ENCODE measurements at places on chromosomes 4 and X.

GRCh38 chr4:10045481-10045880 is 24.2 kb upstream of the SLC2A9 start:
- no peak for DNase-seq

- DNase-seq: no peak
These were observed 1061.9 kb upstream of the TENM3 start for GRCh38 chr4:181181331-181181730.

DNA sequence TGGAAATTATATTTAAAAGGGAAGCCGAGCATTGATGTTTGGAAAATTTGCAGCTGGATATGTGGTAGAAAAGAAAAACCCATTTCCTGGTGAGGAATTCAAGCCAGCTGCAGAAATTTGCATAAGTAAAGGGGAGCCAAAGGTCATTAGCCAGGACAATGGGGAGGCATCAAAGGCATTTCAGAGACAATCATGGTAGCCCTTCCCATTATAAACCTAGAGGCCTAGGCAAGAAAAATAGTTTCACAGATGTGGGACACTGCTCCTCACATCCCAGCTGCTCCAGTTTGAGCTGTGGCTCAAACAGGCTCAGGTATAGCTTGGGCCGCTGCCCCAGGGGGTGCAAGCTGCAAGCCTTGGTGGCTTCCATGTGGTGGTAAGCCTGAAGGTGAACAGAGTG is 35.8 kb downstream of the NAP1L3 start:
- no peak for DNase-seq

DNA sequence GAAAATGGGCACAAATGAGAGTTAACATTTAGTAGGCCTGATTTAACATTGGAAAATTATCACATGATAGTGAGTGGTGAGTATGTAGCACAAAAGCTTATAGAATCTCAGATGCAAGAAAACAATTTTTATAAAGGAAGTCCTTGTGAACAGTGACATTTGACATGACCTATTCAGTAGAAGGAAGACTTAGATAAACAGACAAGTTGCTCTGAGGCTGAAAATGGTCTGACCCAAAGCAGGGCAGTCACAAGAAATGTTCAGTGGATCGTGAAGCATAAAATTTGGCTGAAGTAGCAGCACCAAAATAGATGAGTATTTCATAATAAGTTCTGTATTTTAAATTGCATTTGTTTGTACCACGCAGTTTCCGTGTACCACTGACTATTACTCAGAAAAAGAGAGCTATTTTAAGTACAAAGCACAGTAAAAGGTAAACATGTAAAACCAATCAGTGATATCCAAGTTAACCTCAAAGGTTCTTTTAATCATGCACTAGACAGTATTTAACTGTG is 605.7 kb upstream of the PABPC4L start:
- no peak for DNase-seq

DNA sequence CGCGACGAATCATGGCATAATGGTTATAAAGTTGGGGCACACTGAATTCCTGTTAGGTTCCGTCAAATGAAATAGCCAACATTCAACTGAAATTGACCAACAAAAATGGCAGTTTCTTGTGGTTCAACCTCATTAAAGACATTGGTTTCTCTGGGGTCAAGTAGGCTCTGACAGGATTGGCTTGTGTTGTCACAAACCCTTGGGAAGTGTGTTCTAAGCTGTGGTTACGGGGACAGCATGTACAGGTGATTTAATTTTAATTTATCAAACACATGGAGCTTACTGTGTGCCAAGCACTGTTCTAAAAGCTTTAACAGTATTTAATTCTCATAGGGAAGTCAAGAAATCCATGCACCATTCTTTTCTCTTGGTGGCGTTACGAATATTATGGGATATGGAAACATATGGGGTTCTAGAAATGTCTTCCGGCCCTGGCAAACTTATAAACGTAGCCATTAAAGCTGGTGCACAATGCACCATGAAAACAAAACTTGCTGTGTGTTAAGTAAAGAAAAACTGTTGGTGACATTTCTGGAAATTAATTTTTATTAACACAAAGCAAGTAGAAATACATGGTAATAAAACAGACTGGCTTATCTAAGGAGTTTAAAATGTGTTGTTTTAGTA is 891 bp downstream of the XK start:
- no peak for DNase-seq

GRCh38 chr4:11216520-11216919 is 212.2 kb downstream of the HS3ST1 start:
- DNase-seq: no peak

GRCh38 chrX:10198254-10198653 is 41.5 kb downstream of the CLCN4 start:
- DNase-seq: no peak

DNA sequence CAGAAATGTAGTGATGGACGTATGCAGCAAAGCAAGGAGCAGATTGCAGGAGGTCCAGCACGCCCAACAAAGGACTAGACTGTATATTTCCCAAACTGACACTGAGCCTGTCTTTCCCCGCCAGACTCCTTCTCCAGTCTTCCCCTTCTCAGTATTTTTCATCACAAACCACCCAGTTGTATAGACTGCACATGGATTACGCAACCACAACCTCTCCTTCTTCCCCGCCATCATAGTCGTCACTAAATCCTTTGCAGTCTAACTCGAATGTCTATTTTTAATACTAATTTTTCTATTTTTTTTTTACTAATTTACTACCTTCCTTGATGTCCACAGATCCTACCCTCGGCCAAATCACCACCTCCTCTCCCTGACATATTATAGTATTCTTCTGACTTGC is 105.4 kb downstream of the MTNR1A start:
- no peak for DNase-seq

- no peak for DNase-seq
These were observed 93.1 kb downstream of the PDLIM5 start for GRCh38 chr4:94544811-94545210.

- DNase-seq: no peak
These were observed 85.0 kb upstream of the BEND4 start for GRCh38 chr4:42237451-42237850.

GRCh38 chr4:184150102-184150839 is 67.4 kb downstream of the ENPP6 start:
- DNase-seq: peak; percentile 40

DNA sequence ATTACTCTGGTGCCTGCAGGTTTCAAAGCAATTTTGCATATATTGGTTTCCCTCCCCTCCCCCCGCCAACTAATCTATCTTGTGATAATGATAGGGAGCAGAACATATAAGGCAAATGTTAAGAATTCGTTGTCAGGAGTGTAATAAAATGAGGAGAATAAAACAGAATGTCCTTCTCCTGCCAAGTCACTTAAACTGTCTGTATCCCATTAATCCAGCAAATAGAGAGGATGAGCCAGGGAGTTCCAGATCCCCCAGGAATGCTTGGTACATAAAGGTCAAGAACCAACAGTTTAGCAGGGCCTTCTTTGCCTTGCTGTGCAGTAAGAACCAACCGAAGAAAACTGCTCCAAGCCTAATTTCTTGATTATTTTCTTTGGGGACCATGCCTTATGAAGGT is 141.4 kb downstream of the AMELX start:
- DNase-seq: no peak

DNA sequence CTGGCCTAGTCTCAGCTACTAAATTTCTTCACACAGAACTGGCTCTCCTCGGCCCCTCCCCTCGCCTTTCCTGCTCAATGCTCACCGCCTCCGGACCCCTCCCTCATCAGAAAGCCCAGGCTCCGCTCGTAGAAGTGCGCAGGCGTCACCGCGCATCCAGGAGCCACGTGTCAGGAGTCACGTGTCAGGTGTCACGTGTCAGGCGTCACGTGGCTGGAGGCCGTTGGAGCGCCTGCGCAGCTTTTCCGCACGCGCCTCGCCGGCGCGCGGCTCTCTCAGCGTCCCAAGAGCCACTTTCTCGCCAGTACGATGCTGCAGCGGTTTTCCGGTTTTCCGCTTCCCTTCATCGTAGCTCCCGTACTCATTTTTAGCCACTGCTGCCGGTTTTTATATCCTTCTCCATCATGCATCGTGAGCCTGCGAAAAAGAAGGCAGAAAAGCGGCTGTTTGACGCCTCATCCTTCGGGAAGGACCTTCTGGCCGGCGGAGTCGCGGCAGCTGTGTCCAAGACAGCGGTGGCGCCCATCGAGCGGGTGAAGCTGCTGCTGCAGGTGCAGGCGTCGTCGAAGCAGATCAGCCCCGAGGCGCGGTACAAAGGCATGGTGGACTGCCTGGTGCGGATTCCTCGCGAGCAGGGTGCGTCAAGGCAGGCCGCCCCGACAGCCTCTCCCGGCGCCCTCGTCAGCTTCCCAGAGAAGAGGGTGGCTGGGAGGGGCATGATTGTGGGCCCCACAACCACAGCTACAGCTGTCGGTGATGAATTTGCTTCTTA is at the start of gene SLC25A31:
Gene SLC25A31 (plus strand): TSS at position 259 of the 772 bp plus-strand sequence. CDS start 146 bp downstream, at position 405.
- no peak for DNase-seq

- no peak for DNase-seq
These were observed 28.3 kb downstream of the ENOPH1 start for GRCh38 chr4:82458729-82459128.

GRCh38 chr4:1090465-1091440 is 22.6 kb downstream of the RNF212 start:
- no peak for DNase-seq

GRCh38 chrX:2967012-2967411 is 37.9 kb upstream of the ARSD start:
- no peak for DNase-seq

GRCh38 chr4:30821859-30822612 is 101.9 kb downstream of the PCDH7 start:
- no peak for DNase-seq

- no peak for DNase-seq
These were observed 56.8 kb downstream of the ARHGAP24 start for GRCh38 chr4:85531560-85532341.

GRCh38 chr4:154506253-154506652 is 14.7 kb upstream of the DCHS2 start:
- peak; percentile 64 for DNase-seq

DNA sequence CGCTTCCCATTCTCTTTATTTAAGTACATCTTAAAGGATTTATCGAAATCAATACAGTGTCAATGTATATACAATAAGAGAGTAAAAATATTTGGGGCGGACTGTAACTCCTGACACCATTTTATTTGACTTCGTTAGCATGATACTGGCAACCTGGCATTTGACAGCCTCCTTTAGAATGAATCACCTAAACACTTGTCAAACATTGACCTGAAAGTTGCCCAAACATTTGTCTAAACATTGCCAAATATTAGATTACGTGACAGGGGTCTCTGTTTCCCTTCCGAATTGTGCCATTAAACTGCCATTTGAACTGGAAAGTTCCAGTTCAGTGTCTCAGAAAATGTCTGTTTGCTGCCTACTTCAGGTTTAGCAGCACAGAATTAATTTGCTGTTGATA is 20.8 kb upstream of the FAM9A start:
- no peak for DNase-seq

DNA sequence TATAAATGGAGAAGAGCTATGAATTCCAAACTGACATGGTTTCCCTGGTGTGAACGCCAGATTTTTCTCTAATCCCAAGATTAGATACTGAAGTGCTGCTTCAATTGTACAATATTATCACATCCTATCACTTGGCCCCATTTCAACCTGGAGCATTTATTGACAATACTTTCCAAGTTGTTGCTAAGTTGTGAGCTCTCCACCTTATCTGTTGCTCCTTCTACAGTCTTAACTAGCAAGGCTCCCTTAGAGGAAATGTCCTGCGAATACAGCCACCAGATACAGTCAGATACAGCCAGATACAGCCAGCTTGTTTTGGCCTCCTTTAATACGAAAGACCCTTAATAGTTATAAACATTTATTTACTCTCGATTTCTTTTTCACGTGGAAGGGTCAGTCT is 466.3 kb upstream of the FAM241A start:
- DNase-seq: no peak

- DNase-seq: no peak
These were observed 32.7 kb upstream of the TCEANC start for GRCh38 chrX:13620207-13620606.

DNA sequence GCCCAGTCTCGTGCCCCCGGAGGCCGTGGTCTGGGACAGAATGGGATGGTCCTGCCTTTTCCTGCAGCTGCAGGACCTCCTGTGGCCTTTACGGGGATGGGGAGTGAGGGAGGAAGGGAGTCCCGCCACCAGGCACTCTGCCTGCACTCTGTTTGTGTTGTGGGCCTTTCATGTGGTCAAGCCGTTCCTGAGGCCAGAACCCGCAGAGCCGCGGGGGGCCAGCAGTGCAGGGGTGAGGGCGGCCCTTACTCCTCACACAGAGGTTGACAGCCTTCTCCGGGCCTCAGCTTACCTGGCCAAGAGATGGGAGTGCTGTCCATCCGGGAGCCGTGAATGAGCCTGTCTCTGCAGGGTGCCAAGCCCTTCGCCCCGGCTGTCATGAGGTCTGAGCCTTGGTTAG is 230.7 kb downstream of the AFAP1 start:
- no peak for DNase-seq
